Pancreas (tissue), 10 donors: ENCODE measurements at places on chromosomes 7 and 10. TPM values are rescaled to one million over a fixed set of nuclear protein-coding genes. Genes with fewer than 3 reads are reported as not detected.

GRCh38 chr7:146146831-146147486 lies 30.4 kb downstream of the CNTNAP2 start:
- DNase-seq, result no peak

DNA sequence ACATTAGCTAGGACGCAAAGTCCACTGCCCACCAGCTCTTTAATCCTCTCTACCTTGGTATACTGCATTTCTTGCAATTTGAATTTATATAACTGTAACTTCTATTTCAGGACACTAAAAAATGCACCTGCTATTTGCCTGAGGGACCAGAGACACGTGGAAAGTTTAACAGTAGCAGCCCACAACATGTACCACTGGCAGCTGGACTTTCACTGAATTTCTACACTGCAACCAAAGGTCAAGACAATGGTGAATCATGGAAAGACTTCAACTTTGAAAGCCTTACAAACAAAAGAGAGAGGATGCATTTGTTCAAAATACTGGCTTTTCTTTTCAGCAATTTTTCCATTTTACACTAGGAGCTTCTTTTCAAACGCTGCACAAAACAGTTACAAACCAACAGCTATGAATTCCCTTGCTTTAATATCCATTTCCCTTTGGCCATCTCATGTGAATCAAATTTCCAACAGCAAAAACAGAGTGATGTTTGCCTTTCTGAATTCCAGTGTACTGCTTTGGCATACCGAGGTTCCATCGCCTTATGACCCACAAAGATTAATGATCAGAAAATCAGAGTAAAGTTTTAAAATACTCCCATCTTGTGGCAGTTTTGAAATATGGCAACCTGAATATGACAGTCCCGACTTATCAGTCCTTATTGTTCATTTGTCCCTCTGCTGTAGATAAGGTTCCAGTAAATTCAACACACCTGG lies 29.9 kb upstream of the HNRNPH3 start:
- DNase-seq, result no peak

DNA sequence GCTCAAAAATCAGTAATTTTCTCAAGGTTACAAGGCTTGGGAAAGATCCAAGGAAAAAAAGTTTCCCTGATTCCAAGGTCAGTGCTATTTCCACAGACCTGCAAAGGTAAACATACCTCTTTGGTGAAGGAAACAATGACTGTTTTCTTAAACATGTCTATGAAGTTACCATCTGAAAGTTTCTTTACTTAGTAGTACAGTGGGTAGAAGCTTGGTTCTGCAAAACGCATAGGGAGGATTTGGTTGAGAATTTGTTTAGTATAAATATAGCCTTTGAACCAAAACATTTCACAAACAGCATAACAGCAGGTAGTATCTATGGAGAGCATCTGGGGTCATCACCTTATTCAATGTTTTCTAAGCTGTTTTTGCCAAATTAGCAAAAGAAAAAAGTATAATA lies 169.6 kb downstream of the CCSER2 start:
- no peak for DNase-seq

DNA sequence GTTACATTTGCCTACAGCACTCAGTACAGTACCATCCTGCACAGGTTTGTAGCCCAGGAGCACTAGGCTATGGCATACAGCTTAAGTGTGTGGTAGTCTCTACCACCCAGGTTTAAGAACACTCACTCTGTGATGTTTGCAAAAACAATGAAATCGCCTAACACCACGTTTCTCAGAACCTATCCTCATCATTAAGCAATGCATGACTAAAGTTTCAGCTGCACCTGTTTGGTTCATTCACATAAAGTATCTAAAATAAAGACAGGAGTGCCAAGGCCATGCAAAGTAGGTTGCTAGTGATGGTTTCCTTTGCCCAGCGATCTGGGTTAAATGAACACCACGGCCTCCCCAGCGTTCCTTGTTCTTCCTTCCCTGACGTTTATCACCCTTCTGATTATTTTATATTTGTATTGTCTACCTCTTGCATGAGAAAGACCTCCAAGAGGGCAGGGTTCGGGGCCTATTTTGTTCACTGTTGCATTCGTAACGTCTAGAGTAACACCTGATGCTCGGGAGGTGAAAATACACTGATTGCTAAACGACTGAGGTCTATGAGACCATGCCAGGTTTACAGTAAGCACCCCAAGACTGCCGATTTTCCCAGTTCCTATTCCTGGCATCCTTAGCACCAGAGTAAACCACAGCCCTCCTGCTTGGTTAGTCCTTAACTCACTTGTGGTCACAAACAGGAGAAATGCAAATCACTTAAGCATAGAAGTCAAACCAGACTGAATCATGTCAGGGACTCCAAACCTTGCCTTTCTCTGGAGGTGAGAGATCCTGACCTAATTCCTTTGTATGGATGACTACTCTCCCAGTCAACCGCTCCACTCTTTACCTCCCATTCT lies 204.1 kb upstream of the NFE2L3 start:
- no peak for DNase-seq

GRCh38 chr10:89207181-89207800 lies at the start of gene CH25H:
CH25H (minus strand) TSS chr10:89207317; CDS start chr10:89207292, 25 bp downstream.
- peak; percentile 49 for DNase-seq

DNA sequence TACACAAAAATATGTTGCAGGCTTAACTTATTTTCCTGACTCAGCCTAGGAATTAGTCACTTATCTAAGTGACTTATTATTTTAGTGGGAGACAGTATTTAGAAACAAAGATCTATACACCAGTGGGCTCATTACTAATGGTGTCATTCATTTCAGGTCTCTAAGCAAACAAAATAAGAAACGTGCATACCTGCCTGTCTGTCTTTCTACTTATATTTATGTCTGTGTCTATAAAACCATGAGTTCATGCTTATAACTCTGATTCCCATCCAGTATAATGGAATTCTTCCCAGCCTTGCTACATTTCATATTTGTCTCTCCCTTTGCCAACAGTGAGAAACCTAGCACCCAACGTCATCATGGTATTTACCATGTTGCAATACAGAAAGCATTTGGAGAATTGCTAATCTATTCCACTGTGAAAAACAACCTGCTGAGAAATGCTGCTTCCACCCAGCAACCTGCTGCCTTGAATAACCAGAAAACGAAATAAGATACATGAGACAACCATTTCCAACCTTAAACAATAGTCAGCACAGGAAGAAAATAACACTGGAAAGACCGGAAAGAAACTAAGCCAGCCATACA lies 501.0 kb downstream of the GLRX3 start:
- DNase-seq, result no peak

- no peak for DNase-seq
These were observed 156.3 kb downstream of the SLC16A9 start for GRCh38 chr10:59553162-59553900.

DNA sequence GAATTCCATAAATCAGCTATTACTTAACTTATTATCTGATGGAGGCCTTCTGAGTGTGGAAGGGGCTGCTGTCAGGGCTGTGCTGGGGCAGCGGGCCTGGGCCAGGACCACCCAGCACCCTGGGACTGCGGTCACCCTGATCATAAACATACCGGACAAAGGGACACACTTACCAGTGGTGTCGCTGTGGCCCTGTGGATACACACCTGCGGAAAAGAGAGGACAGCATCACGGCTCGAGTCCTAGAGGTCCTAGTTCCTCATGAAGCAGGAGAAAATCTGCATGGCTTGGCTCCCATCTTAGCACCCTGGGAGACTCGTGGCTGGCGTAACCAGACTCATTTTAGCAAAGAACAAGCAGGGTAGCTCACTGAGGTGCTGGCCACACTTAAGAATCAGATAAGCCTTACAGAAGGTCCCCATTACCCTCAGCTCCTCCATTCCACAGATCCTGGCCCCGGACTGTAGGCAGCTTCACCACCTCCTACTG lies 17.7 kb downstream of the IL15RA start:
- no peak for DNase-seq

GRCh38 chr7:137944168-137944567 lies 57.7 kb downstream of the CREB3L2 start:
- DNase-seq, result no peak

- DNase-seq, result no peak
These were observed 5.8 kb upstream of the KCNH2 start for GRCh38 chr7:150983893-150984368.

DNA sequence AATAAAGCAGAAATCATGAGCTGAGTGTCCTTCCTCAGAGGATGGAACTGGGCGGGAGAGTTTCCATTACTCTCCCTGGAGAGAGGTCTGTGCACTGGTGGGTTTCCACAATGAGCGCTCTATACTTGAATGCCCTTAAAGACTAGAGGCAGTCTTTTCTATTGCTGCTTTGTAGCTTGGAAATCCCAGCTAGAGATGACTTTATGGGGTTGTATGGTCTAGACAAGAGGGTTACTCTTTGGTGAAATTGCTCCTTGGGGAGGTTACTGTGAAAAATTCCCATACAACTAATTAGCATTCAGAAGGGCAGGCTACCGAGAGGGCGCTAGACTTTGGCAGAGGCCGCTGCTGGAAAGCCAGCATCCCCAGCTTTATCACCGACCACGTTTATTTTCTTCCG lies 136.8 kb downstream of the TAX1BP1 start:
- no peak for DNase-seq

The GNGT1 gene
- polyA plus RNA-seq, result not detected

The TLX1 gene
- 0.19 TPM for polyA plus RNA-seq

The PNLIPRP1 gene
- 6,957 TPM for polyA plus RNA-seq

The STK31 gene
- 1.2 TPM for polyA plus RNA-seq

The DRGX gene
- not detected for polyA plus RNA-seq

The CPXM2 gene
- polyA plus RNA-seq, result 1.2 TPM

The PDE1C gene
- polyA plus RNA-seq, result 1.5 TPM

The ALKBH4 gene
- 9.3 TPM for polyA plus RNA-seq
